ENCODE measurements at places on chromosomes 11 and 22.

- DNase-seq, result peak; percentile 57
Observed at GRCh38 chr11:121610706-121611105, 157.9 kb upstream of the SORL1-AS1 start.

DNA sequence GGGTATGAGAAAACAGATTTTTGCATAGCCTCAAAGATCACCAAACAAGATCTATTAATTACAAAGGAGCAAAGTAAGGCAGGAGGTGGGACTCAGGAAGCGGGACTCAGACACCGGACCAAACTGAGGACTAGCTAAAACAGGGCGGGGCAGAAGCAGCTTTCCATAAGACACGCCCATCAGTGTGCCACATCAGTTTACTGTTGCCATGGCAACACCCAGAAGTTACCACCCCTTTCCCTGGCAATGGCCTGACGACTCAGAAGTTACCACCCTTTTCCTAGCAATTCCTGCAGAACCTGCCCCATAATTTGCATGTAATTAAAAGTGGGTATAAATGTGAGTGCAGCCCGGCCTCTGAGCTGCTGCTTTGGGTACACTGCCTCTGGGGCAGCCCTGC, 173.9 kb downstream of the SHANK2 start:
- DNase-seq, result no peak

DNA sequence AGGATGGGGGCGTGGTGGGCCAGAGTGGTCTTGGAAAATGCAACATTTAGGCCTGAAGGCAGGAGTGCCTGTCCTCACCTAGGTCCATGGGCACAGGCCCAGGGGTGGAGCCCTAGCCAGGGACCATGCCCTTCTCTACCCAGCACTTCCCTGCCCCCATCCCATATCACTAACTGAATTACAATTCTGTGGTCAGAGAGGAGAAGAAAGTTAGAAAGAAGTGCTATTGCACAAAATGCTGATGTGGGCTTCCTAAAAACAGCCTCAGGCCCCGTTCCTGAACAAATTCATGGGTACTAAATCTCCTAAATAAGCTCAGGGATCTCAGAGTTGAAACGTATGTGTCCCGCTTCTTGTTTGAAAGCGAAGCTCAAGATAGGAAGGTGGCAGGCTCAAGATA, 3.5 kb upstream of the ASRGL1 start:
- DNase-seq, result no peak

DNA sequence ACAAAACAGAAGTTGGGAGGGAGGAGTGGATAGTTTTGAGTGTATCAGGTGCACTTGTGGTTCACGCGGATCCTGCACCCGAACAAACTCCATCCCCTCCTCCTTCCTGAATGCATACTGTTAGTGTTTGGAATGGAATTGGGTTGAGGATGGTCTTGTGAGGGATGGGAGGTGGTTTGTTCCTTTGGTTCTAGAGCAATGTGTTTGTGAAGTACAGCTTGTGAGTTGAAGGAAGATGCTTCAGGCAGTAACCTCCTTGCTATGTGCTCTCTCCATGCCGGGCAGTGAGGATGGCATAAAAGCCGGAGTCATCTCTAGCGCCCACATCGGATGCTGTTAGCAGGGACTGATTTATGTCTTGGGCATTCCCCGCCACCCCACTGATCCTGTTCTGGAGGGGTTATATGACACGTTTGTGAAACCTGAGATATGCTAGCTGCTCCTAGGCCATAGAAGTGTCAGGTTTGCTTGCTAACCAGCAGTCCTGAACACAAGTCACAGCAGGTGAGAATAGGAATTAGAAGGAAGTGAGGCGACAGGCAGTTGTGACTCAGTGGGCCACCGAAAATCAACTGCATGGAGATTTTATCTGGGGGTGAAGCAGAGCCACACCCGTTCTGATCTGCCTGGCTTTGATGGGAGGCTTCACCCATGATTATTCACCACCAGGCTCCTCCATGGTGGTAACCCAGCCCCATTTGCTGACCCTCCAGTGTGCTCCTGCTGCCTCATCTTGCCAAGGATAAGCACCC, 2.2 kb downstream of the BCR start:
- DNase-seq, result no peak

DNA sequence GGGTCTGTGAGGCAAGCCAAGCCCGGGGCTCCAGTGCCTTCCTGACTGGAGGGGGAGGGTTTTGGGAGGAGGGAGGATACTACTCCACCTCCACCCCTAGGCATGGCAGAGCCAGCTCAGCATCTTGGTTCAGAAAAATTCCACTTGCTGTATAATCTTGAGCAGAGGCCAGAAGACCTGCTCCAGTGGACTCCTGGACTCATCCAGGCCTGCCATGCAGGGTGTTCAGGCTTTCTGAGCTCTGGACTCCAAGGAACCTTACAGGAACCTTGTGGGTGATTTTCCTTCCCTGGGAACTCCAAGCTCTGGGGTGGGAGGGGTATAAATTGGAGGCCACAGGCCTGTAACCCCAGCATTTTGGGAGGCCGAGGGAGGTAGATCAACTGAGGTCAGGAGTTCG, 9.4 kb downstream of the CSDC2 start:
- DNase-seq, result no peak

- no peak for DNase-seq
Observed at GRCh38 chr22:39814899-39815298, 78.7 kb downstream of the ENTHD1 start.

DNA sequence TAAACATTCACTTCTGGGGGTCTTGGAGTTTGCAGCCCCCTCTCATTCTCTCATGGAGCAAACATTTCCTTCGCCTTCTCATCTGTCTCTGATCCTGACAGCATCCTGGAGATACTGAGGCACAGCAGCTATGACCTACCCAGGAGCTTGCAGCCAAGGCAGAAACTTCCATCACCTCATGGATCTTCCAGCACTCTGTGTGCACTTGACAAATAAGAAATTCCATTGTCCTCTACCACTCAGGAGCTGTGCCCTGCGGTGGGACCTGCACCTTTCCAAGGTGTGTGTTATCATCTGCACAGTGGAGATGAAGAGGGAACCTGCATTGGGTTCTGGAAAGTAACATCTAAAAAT, 49.1 kb downstream of the GGTLC2 start:
- no peak for DNase-seq

Measured in globus pallidus (tissue), 1 donor.